ENCODE measurements at places on chromosomes 4 and X. TPM values are rescaled to one million over a fixed set of nuclear protein-coding genes. Genes with fewer than 3 reads are reported as not detected.

Gene EDNRA
- 4.6 TPM for total RNA-seq

DNA sequence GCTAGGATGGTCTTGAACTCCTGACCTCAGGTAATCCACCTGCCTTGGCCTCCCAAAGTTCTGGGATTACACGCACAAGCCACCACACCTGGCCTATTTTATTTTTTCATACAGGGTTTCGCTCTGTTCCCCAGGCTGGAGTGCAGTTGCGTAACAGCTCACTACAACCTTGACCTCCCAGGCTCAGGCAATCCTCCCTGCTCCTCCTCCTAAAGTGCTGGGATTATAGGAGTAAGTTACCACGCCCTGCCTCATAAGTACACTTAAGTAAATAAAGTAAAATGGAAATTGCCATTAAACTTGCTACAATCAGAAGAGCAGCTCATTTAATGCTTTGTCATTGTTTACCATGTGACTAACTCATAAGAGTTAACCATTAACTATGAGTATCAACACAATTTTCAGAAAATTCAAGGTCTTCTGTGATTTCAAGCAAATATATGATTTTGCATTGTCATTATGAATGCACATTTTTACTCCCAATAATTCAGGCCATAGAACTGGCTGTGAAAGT, 12.3 kb downstream of the UGDH start:
- DNase-seq: peak; percentile 75
- no peak overlapping the region for H3K27ac ChIP-seq
- H3K27me3 ChIP-seq: no peaks in the 10 kb centered on the region
- H3K4me1 ChIP-seq: peaks cover 13% of the 10 kb centered on the region

DNA sequence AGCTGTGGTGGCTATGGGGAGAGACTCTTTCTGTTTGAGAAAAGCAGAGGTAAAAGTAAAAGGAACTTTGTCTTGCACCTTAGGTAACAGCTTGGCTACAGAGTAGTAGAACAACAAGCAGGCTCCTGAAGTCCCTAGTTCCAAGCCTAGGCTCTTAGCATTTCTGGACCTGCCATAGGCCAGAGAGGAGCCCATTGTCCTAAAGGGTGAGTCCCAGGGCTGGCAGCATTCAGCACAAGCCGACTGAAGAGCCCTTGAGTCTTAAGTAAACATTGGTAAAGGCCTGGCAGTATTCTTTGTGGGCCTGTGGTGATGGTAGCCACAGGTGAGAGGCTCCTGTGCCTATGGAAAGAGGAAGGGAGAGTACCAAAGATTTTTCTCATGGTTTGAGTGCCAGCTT, 38.2 kb downstream of the CSN3 start:
- H3K27me3 ChIP-seq: no peaks in the 10 kb centered on the region
- H3K36me3 ChIP-seq: no peaks in the 10 kb centered on the region
- no peak overlapping the region for H3K27ac ChIP-seq
- H3K4me3 ChIP-seq: no peak overlapping the region

- DNase-seq: no peak
- H3K4me1 ChIP-seq: no peaks in the 10 kb centered on the region
- H3K4me3 ChIP-seq: no peak overlapping the region
- H3K27me3 ChIP-seq: no peaks in the 10 kb centered on the region
- no peaks in the 10 kb centered on the region for H3K36me3 ChIP-seq
These were observed 32.1 kb upstream of the VEGFC start for GRCh38 chr4:176824645-176825366.

Gene RAB33B
- 4.4 TPM for total RNA-seq

GRCh38 chr4:184263910-184264732, 46.4 kb upstream of the ENPP6 start:
- no peaks in the 10 kb centered on the region for H3K27me3 ChIP-seq
- H3K4me1 ChIP-seq: no peaks in the 10 kb centered on the region
- peak; percentile 92 for DNase-seq
- no peaks in the 10 kb centered on the region for H3K36me3 ChIP-seq
- no peak overlapping the region for H3K4me3 ChIP-seq
- H3K27ac ChIP-seq: no peak overlapping the region

- no peaks in the 10 kb centered on the region for H3K4me1 ChIP-seq
- H3K27me3 ChIP-seq: no peaks in the 10 kb centered on the region
- no peak overlapping the region for H3K27ac ChIP-seq
- no peaks in the 10 kb centered on the region for H3K36me3 ChIP-seq
These were observed 68.8 kb downstream of the ATXN3L start for GRCh38 chrX:13250826-13251580.

DNA sequence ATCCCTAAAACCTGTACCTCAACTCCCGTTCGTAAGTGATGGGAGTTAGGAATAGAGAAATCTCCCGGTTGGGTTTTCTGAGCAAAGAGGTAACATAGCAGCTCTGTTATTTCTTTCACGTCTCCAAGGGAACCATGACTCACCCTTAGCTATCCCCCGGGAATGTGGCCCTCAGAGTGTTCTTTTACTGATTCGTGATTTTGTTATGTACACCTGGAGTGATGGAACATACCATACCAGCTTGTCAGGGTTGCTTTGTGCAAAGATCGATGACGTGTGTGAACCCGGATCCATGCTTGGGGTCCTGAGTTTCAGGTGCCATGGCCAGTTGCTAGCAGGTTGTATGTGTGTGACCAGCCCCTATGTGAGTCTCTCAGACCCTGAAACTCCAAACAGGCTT, 52.6 kb downstream of the HPRT1 start:
- H3K4me1 ChIP-seq: no peaks in the 10 kb centered on the region
- H3K27me3 ChIP-seq: no peaks in the 10 kb centered on the region
- no peak overlapping the region for H3K4me3 ChIP-seq
- H3K36me3 ChIP-seq: no peaks in the 10 kb centered on the region
- no peak overlapping the region for H3K27ac ChIP-seq

- H3K27me3 ChIP-seq: no peaks in the 10 kb centered on the region
- no peak for DNase-seq
- no peaks in the 10 kb centered on the region for H3K4me1 ChIP-seq
These were observed 103.5 kb downstream of the GPR143 start for GRCh38 chrX:9662148-9662547.

GRCh38 chr4:179465131-179465797, 2023.0 kb upstream of the AGA start:
- no peak overlapping the region for H3K27ac ChIP-seq
- H3K4me3 ChIP-seq: no peak overlapping the region
- H3K36me3 ChIP-seq: no peaks in the 10 kb centered on the region
- H3K4me1 ChIP-seq: no peaks in the 10 kb centered on the region

Gene ERCC6L
- total RNA-seq: not detected

Gene BEND2
- total RNA-seq: not detected

DNA sequence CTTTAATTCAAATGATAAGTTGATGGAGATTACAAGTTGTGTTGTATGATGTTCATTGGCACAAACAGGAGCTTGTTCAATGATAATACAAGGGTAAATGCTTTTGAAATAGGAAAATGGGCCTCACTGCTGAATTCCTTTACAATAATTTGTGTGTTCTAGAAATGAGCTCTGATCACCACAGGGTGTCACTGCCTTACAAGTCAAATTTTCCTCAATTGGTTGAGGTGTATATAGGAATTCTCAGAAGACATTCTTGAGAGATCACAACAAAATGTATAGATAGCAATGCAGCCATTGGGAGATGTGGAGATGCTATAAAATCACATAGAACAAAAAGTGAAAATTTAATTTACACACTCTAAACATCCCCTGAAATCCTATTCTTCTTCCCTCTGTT, 49.6 kb downstream of the KLF8 start:
- no peaks in the 10 kb centered on the region for H3K36me3 ChIP-seq
- no peak for DNase-seq
- H3K27me3 ChIP-seq: no peaks in the 10 kb centered on the region
- H3K27ac ChIP-seq: no peak overlapping the region

GRCh38 chr4:158821228-158821971, 52.6 kb downstream of the FNIP2 start:
- H3K27me3 ChIP-seq: no peaks in the 10 kb centered on the region
- no peaks in the 10 kb centered on the region for H3K36me3 ChIP-seq
- H3K4me1 ChIP-seq: peaks cover 80% of the 10 kb centered on the region
- no peak for DNase-seq
- H3K27ac ChIP-seq: peak overlapping the region; percentile 91
- no peak overlapping the region for H3K4me3 ChIP-seq

Measured in pancreas (tissue), 10 donors.